ENCODE measurements at places on chromosomes 3 and 15. TPM values are rescaled to one million over a fixed set of nuclear protein-coding genes. Genes with fewer than 3 reads are reported as not detected.

IQGAP1 gene
- total RNA-seq: 272 TPM

CRYGS gene
- 3.6 TPM for total RNA-seq

GOLGA6L9 gene
- total RNA-seq: 1.3 TPM

SLC28A2 gene
- total RNA-seq: not detected

GADL1 gene
- not detected for total RNA-seq

TSEN2 gene
- total RNA-seq: 16.0 TPM

TMC3 gene
- not detected for total RNA-seq

CTDSPL gene
- total RNA-seq: 65.3 TPM

UBE2E1 gene
- total RNA-seq: 49.5 TPM

TICRR gene
- 0.67 TPM for total RNA-seq

HAUS2 gene
- total RNA-seq: 33.1 TPM

ECE2 gene
- total RNA-seq: 0.33 TPM

ANKRD63 gene
- not detected for total RNA-seq

STARD9 gene
- 4.1 TPM for total RNA-seq

AGBL1 gene
- not detected for total RNA-seq

ADGRG7 gene
- not detected for total RNA-seq

MINDY4B gene
- not detected for total RNA-seq

SPINK8 gene
- not detected for total RNA-seq

CCRL2 gene
- not detected for total RNA-seq

All from mammary epithelial cell (primary cell).